Left kidney (tissue), 8 donors: ENCODE measurements at places on chromosomes 5 and 9.

DNA sequence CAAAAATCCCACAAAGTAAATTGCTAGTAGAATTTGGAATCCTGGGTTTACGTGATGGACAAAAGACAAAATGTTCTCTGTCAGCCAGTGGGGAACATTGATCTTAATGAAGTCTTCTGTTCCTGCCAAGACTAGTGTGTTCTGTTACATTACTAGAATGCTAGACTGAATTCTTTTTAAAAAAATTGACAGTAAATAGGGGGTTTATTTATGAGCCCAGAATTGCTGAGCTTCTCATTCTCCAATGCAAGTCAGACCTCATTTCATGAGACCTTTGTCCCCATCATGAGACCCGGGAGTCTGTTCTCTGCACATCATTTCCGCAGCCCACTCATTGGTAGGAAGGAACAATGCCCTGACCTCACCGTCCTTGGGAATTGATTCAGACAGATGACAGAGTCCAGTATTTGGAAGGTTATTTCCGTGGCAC is 173.8 kb upstream of the OTULINL start:
- DNase-seq = no peak

DNA sequence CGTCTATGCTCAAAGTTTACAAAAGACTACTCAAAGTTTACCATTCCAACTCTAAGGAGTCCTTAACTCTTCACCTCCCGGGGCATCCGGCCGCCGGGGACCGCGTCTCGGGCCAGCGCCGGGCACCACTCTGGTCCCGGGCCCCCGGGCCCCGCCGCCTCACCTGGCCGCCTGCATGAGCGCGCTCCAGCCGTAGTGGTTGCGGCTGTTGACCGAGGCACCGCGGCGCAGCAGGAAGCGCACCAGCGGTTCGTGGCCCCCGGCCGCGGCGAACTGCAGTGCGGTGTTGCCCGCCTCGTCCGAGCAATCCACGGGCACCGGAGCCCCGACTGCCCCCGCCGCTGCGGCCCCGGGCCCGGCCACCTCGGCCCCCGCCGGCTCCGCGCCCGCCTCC is 388 bp downstream of the ANKS6 start:
- DNase-seq = no peak

DNA sequence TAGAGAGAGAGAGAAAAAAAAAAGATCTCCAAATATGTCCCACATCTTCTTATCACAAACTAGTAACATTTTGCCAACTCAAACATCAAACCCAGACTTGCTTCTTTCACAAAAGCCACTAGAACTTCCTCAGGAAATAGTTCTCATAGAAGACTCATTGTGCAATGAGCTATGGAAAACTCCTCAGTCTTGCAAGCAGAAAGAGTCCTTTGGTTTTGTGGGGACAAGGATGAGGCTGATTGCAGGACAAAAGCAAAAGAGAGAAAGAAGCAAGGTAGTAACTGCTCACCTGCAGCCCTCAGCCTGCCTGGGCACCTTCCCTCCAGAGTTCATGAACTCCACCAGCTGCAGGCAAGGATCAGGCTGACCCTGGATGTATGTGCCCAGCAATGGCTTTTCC is 399.0 kb downstream of the IRX1 start:
- no peak for DNase-seq

DNA sequence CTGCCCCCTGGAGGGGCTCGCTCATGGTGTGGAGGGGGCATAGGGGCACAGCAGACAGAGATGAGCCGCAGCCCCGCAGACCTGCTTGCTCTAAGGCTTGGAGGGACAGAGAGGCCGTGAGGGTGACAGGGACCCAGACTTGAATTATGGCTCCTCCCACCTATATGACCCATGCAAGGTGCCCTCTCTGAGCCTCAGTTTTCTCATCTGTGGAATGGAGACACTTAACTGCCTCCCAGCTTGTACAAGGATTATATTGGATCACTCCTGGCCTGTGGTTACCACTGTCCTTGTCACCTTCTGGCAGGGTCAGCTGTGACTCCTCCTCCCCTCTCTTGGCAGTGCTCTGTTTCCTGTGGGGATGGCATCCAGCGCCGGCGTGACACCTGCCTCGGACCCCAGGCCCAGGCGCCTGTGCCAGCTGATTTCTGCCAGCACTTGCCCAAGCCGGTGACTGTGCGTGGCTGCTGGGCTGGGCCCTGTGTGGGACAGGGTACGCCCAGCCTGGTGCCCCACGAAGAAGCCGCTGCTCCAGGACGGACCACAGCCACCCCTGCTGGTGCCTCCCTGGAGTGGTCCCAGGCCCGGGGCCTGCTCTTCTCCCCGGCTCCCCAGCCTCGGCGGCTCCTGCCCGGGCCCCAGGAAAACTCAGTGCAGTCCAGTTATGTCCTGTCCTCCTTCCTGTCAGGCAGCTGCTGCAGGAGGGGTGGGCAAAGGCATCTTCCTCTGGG is 4.7 kb upstream of the CACFD1 start:
- no peak for DNase-seq

- DNase-seq = peak; percentile 45
These were observed 59.7 kb upstream of the ANKRD33B start for GRCh38 chr5:10503997-10504793.

- no peak for DNase-seq
These were observed 277.7 kb upstream of the PTGER4 start for GRCh38 chr5:40402007-40402364.
